Left renal pelvis (tissue), 4 donors: ENCODE measurements at places on chromosomes 13 and 19.

GRCh38 chr13:19071161-19071936 lies 110.3 kb downstream of the TUBA3C start:
- no peak for DNase-seq

GRCh38 chr19:41671486-41671885 lies 16.6 kb downstream of the CEACAM7 start:
- DNase-seq: no peak

DNA sequence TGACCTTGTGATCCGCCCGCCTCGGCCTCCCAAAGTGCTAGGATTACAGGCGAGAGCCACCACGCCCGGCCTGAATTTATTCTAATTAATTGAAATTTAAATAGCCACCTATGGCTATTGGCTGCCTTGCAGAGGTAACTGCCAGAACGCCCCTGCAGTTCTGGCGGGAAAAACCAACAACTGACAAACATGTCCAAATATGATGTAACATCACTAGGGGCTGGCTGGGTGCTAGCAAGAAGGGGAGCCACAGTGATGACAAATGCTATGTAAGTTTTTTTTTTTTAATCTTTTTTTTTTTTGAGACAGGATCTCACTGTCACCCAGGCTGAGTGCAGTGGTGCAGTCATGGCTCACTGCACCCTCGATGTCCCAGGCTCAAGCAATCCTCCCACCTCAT lies 12.9 kb downstream of the ZSWIM9 start:
- DNase-seq: no peak

DNA sequence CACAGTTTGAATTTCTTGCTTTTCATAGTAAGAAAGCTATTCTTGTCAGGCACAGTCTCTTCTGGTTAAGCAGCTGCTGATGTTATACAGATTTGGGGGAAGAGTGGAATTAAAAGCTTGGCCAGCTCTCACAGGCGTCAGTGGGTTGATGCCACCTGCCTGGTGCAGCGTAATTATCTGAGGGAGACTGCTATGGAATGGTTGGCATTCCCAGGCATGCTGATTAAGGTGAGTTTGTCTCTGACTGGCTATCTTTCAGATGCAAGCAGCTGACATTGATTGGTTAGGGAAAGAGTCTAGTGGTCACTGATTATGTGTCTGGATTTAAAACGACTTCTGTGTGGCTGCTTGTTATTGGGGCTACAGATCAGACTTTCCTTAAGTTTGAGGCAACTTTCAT lies 948.4 kb downstream of the UQCRFS1 start:
- no peak for DNase-seq

DNA sequence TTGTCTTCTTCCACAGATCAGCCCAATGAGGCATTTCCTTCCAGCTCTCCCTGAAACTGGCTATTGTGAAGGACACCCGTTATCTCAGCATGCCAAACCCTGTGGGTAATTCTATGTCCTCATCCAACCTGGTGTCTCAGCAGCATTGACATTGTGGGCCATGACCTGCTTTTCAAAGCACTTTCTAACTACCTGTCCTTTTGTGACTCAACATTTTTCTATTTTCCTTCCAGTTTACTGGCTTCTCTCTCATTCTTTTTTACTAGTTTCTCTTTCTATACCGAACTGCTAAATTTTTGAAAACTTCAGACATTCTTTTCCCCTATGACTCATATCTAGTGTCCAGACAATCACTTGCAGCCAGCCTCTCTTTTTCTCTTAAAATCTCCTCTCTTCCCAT lies 136.4 kb upstream of the HTR2A start:
- DNase-seq: no peak

DNA sequence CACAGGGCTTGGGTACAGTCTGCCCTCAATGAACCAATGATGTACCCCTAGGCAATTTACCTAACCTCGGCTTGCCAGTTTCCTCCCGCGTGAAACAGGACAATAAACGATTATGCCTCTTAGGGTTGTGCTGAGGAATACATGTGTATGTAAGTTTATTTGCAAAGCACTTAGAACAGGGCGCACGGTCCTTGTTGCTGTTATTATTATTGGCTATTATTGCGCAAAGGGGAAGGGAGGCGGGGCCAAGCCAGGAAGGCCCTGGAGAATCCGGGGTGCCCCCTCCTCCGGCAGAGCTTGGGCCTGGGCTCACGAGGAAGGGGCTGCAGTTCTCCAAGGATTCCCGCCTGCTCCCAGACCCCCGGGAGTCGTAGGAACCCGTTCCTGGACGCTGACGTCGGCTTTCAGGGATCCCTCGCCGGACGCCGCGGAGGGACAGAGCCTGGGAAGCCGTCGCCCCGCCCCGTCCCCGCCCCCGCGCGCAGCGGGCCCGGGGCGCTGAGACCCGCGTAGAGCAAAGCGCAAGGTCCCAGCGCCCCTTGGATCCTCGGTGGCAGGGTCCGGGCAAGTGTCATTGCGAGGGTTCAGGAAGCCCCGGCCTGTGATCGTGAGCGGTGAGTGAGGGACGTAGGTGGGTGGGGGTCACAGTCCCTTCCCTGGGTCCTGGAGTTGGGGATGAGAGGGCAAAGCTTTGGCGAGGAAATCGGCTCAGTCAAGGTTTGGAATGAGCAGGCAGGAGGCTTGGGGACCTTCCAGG lies at the start of gene TMEM91:
TMEM91 (plus strand) TSS at position 293 of the 757 bp plus-strand sequence. CDS start 1,777 bp downstream, outside the sequence.
- DNase-seq: no peak

GRCh38 chr13:101449790-101450748 lies 2.4 kb upstream of the ITGBL1 start:
- no peak for DNase-seq

DNA sequence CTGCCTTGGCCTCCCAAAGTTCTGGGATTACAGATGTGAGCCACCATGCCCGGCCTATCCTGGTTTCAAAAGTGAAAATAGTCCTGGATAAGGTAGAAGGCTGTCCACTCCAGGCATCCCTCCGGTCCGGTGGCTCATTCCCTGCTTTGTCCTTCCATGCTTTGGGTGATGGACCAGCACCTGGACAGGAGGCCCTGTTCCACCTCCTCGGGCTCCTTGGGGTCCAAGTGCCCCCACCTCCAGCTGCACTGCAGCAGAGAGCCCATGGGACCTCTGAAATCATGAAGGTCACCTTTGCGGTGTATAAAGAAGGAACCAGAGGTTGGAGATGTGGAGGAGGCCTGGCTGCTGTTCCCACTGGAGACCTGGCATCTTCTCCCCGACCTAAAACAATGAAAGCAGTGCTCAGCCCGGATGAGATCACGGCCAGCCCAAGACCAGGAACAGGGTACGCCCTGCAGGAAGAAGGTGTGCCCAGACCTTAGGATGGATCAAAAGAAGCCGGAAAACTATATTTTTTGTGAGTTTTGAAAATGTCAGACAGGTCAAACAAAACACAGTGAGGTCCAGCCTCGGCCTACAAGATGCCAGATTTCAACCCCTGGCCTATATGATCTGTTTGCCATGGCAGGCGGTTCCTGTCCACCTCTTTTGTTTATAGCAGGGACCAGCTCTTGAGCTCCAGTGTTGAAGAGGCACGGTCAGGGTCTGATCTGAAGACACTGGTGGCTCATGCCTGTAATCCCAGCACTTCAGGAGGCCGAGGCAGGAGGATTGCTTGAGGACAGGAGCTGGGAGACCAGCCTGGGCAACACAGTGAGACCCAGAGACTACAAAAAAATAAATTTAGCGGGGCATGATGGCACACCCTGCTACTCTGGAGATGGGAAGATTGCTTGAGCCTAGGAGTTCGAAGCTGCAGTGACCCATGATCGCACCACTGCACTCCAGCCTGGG lies 5.8 kb downstream of the LSR start:
- DNase-seq: no peak

DNA sequence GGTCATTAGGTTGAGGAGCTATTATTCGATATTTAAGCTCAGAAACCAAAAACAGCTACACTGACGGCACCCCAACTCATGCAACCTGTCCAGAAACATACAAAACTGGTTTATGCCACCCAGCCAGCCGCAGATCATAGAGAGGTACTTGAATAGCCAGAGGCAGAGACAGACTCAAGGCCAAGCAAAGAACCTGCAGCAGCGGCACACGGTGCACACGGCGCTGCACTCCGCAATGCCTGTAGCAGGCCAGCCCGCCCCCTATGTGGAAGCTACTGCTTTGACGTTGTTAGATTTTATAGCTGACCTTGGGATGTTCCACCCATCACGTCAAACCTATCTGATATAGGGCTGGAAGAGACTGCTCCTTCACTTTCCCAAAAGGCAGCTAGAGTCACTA lies 11.9 kb upstream of the DHRS12 start:
- DNase-seq: no peak

- DNase-seq: no peak
These were observed 63.5 kb upstream of the GPR183 start for GRCh38 chr13:99370481-99371275.

DNA sequence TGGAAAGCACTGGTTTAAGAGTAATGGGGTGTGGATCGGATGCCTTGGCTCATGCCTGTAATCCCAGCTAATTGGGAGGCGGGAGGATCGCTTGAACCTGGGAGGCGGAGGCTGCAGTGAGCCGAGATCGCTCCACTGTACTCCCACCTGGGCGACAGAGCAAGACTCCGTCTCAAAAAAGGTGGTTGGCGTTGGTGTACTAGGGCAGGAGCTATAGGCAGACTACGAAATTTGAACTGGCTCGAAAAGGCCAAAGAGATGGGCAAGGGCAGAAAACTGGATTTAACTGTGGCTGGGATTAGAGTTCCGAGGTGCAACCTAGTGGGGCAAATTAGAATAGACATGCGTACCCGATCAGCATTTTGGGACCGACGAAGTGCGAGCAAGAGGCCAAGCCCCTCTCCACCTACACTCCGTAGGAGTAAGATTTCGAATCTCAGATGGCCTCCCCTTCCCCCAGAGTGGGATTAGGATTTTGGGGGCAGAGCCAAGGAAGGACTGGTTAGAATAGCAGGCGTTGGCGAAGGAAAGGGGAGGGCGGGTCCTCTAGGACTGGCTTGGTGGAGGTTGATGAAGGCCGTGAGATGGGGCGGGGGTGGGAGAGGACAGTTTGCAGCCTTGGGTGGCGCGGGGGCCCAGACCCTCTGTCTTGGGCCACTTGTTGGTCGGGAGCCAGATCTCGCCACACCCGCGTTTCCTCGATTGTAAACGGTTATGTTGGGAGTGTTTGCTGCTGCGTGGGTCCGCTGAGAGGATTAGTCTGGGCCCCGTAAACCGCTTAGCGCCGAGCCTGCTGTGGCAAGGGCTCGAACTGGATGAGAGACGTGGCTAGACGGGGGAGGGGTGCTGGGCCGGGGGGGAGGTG lies 2.0 kb upstream of the INAFM1 start:
- DNase-seq: no peak

GRCh38 chr19:5086230-5086629 lies 117.3 kb downstream of the KDM4B start:
- no peak for DNase-seq

DNA sequence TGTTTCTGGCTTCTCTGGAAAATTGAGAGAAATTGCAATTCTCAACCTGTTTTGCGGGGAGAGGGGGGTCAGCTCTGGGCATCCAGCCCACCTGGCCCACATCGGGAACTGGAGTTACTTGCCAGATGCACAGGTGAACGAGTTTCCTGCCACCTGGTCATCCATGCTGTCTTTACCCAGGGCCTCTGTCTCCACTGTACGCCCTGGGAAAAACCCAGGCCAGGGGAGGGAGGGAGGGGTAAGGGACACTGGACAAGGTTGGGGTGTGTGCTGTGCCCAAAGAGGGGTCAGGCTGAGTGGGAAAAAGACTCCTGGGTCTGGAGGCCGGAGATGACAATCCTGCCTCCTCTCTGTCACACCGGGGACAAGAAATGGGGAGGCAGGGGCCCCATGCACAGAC lies 307.6 kb downstream of the ZNF536 start:
- no peak for DNase-seq

DNA sequence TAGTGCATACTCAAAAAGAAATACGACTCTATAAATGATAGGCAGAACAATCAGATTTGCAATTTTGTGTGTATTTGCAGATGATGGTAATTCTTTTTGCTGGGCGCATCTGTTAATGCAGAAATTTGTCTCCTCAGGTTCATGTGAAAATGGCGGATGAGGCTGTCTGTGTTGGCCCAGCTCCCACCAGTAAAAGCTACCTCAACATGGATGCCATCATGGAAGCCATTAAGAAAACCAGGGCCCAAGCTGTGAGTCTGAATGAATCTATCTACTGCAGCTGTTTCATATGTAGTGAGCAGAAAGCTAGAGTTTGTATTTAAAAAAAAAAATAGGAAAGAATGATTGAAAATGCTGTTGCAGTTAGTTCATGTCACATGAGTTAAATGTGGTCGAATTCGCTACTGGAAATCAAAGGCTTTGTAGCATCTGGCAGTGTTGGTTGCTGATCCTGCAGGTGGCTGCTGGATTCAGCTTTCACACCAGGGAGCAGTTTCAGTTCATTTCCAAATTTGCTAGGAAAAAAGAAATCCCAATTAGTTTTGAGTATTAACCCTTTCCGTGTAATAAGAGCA lies 66.0 kb downstream of the PCCA start:
- DNase-seq: no peak

- no peak for DNase-seq
These were observed 2.0 kb downstream of the GPR183 start for GRCh38 chr13:99305158-99305557.

DNA sequence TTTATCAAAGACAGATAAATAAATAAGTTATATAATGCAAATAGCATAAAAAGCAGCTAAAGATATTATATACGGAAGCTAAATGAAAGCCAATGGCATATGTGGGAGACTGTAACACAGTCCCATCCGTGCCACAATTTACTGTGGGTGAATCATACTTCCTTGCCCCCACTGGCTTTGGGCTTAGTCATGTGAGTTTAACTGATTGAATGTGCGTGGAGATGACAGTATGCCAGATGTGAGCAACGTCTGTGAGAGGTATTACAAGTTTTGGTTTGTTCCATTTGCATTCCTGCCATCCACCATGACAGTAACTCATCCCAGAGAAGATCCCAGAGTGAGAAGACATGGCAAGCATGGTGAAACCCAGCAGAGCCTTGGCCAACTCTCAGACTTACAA lies 340.0 kb downstream of the SUCLA2 start:
- no peak for DNase-seq

DNA sequence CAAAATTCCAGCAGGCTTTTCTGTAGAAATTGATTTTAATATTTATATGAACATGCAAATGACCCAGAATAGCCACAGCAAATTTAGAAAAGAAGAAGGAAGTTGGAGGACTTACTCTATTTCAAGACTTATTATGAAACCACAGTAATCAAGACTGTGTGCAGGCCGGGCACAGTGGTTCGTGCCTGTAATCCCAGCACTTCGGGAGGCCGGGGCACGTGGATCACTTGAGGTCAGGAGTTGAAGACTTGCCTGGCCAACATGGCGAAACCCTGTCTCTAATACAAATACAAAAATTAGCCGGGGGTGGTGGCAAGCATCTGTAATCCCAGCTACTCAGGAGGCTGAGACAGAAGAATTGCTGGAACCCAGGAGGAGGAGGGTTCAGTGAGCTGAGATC lies 6.0 kb upstream of the FFAR2 start:
- no peak for DNase-seq

- no peak for DNase-seq
These were observed 31.0 kb downstream of the PPP1R37 start for GRCh38 chr19:45124021-45124420.

DNA sequence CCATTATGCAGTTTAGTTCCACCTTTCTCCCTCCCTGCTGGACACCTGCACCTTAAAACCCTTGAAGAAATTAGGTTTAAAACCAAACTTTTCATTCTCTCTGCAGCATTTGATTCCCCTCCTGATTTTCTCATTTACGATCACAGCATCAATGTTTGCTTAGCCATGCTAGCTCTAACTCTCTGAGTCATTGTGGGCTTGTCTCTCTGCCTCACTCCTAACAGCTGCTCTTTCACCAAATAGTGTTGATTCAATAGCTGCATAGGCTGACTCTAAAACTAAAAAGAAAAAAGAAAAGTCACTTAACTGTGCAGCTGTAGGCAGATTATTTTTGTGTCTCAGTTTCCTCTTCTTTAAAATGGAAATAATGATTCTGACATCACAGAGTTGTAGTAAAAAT lies 1124.9 kb downstream of the DIAPH3 start:
- no peak for DNase-seq
